ENCODE measurements at places on chromosomes 7 and 10.

- DNase-seq: no peak
Measured at GRCh38 chr10:677750-678661, 11.5 kb downstream of the DIP2C start.

- no peak for DNase-seq
Measured at GRCh38 chr10:111122127-111122526, 45.3 kb downstream of the ADRA2A start.

GRCh38 chr7:98250789-98251188 is 1.2 kb downstream of the TECPR1 start:
- no peak for DNase-seq

DNA sequence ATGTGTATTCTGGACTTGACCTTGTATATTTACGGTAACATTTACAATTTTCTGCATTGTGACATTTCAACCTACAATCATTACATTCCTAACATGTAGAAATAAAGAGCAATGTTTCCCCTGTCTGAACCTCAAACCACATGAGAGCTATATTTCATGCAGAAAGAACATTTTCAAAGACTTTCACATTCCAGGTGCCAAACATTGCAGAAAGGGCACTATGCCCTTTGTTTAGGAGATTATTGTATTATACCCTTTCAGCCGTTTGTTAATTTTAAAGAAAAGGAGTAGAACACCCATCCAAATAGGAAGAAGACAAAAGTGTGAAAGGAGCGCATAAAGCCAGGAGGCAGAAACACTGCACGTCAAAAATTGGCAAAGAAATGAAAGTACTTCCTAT is 260.4 kb downstream of the RELN start:
- DNase-seq: no peak

- no peak for DNase-seq
Measured at GRCh38 chr7:47132471-47132870, 449.4 kb downstream of the TNS3 start.

DNA sequence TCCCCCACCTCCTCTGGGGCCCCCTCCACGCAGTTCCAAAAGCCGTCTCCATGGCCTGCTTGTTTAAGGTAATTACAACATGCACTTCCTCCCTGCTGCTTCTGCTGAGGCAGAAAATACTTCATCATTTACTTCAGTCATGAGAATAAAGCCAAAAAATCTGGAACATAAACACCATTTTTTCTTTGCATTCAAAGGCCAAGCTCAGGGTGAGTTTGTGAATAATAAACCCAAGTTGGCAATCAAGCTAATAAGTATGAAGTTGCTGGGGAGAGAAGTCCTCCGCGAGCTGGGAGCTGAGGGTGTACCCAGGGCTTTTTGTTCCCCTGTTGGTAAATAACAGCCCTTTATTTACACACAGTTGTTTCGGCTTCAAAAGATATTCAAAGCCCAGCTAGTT is 70.5 kb downstream of the FAM204A start:
- no peak for DNase-seq

DNA sequence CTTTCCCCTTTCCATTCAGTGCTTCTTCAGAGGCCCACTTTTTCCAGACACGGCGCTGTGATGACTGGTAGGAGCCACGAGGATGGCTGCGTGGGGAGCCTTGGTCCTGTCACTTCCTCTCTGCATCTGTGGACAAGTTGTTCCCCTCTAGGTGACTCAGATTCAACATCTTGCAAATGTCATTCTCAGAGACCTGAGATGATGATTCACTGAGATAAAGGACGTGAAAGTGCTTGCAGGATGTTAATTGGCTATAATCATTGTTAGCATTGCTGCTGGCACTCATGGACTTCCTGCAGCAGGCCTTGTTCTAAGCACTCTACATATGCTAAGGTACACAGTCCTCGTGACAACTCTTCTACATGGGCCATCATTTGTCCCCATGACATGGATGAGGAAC is 489.8 kb upstream of the ZMIZ1 start:
- no peak for DNase-seq

GRCh38 chr10:129481641-129482040 is 14.6 kb downstream of the MGMT start:
- no peak for DNase-seq

GRCh38 chr7:34718867-34719266 is 60.8 kb downstream of the NPSR1 start:
- DNase-seq: no peak

DNA sequence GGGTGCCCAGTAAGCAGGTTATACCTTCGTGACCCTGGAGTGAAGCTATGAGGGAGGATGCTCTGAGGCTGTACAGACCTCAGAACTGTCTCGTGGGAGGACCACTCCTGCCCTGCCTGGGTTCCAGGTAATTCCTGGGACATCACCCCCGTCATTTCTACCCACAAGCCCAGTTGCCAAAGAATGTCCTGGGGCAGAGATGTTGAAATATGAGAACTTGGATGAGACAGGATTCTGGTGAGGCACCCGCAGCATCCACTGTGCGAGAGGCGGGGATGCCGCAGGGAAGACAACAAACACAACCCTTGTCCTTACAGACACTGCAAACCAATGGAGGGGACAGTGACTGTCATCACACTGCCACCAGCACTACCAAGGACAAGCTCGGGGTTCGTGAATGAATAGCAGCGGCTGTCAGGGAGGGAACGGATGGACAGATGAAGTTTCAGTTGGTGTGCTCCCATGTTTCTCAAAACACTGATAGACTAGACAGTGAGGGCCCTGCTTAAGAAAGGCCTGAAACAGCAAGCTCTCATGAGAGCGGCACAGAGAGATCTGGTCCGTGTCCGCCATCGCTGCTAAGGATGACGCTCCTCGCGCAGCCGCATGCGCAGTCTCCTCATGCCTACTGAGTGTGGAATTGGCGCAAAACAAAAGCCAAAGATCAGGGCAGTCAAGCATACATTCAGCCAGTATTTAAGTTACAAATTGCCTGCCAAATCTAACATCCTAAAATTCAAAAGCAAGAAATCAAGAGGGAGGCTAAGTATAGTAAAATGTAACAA is 82.0 kb upstream of the RHEB start:
- DNase-seq: no peak

GRCh38 chr7:42677751-42678699 is 233.8 kb downstream of the C7orf25 start:
- no peak for DNase-seq

GRCh38 chr10:74419958-74420375 is 268.9 kb downstream of the ADK start:
- no peak for DNase-seq

GRCh38 chr10:50431791-50432190 is 180.5 kb upstream of the ASAH2 start:
- no peak for DNase-seq

DNA sequence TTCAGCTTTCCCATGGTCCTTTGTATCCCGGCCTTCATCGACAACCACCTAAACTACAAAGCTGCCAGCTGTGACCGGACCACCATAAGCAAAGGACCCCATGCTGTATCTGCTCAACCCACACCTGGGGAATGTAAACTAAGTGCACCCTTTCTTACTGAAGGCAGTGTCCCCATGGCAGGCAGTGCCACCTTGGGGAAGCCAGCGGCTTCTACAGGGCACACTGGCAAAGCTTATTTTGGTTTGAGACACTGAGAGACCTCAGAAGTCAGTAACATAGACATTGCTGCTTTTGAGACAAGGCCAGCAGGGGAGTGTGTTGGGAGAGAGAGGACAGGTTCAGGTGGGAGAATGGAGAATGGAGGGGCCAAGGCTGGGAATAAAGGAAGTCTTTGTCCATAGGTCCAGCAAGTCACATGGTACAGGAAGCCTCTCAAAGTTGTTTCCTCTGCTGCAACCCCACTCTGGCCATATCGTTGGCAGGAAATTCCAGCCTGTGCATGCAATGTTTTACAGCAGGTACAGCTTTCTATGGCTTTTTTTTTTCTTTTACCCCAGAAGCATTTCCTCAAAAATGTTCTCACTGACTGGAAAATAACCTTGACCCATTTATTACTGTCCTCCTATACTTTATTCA is 85.9 kb upstream of the NPVF start:
- DNase-seq: no peak

GRCh38 chr10:75525646-75526045 is 94.2 kb downstream of the LRMDA start:
- no peak for DNase-seq

- peak; percentile 75 for DNase-seq
Measured at GRCh38 chr10:49081547-49082275, 33.6 kb downstream of the VSTM4 start.

GRCh38 chr10:7107285-7107684 is 303.5 kb downstream of the SFMBT2 start:
- DNase-seq: no peak

- DNase-seq: no peak
Measured at GRCh38 chr10:104208730-104209129, 23.4 kb downstream of the CFAP43 start.

- no peak for DNase-seq
Measured at GRCh38 chr7:81816312-81816711, 46.5 kb upstream of the HGF start.

GRCh38 chr10:78449554-78449953 is 415.9 kb downstream of the RPS24 start:
- no peak for DNase-seq

GRCh38 chr10:70592186-70592735 is 10.3 kb downstream of the PRF1 start:
- DNase-seq: no peak

- peak; percentile 91 for DNase-seq
Measured at GRCh38 chr7:98284335-98285036, 3.0 kb downstream of the BRI3 start.

- no peak for DNase-seq
Measured at GRCh38 chr10:24606021-24606420, 117.7 kb downstream of the ARHGAP21 start.

Data from Right ventricle myocardium superior (tissue), 1 donor.